Osteoblast (primary cell): ENCODE measurements at places on chromosomes 16 and 17. TPM values are rescaled to one million over a fixed set of nuclear protein-coding genes. Genes with fewer than 3 reads are reported as not detected.

RGS11 gene
- 0.36 and 0.59 TPM in 2 replicates for total RNA-seq

RPL38 gene
- total RNA-seq: 470 and 728 TPM in 2 replicates

CD68 gene
- total RNA-seq: 31.8 and 55.7 TPM in 2 replicates

KRTAP4-1 gene
- total RNA-seq: not detected in 2 replicates

CLDN9 gene
- not detected in 2 replicates for total RNA-seq

NPIPB9 gene
- 1.8 and 2.7 TPM in 2 replicates for total RNA-seq

TSPAN10 gene
- total RNA-seq: 2.9 and 11.5 TPM in 2 replicates

TM4SF5 gene
- not detected in 2 replicates for total RNA-seq

CDRT15L2 gene
- not detected in 2 replicates for total RNA-seq

NPIPA7 gene
- 0.59 TPM in 1 of 2 replicates, not detected in the other for total RNA-seq

HOXB1 gene
- not detected in 2 replicates for total RNA-seq

DNA sequence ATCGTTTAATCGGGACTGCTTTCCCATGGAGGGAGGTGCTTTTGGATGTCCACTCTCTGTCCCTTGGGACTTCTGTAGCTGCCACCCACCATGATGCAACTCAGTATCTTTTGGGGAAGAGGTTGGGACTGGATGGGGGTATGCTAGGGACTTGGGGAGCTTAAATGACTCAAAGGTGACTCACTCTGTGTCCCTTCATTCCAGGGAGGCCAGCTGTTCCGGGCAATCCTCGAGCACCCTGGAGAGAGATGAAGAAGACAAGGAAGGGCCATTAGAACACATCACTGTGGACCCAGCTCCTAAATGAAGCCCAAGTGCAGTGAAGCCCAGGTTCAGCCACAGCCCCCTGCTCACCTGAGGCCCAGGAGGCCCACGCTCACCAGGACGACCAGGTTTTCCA lies 4.6 kb downstream of the COL1A1 start:
- peak; percentile 91 for DNase-seq

GRCh38 chr16:11783319-11784037 lies 13.6 kb downstream of the ZC3H7A start:
- DNase-seq: no peak

DNA sequence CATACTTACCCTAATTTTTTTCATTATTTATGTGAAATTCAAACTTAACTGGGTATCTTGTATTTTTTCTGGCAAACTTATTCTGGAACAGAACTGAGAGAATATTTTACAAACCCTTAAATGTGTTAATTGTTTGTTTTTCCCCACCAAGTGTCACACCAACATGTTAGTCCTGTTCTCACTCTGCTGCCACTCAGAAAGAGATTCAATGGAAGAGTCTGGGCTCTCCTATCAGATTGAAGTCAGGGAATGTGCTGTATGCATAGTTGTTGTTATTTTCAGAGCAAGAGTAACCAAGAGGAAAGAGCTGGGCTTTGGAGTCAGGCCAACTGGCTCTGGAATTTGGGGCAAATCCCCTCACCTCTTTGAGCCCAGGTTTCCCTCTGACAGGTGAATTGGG lies 43.2 kb downstream of the SLC6A2 start:
- DNase-seq: no peak

DNA sequence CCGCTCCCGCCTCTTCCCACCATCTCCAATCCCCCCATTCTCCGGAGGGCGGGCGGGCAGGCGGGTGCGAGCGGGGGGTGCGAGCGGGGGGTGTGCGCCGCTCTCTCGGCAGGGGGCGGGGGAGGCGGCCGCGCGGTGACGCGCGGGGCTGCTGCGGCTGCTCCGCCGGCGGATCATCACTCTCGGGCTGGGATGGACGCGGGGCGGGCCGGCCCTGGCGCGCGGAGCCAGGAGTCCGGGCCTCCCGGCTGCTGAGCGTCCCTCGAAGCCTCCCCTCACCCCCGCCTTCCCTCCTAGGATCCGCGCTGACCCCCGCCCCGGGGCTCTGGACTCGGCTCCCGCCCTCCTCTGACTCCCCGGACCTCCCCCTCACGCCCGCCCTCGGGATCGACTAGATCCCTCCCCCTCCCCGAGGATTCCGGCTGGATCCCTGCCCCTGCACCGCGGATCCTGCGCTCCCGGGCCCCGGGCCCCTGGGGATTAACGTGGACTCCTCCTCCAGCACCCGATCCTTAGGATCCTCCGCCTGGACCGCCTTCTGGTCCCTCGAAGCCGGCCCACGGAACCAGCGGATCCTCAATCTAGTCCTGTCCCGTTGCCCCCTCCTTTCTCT lies 946 bp upstream of the TMEM256 start:
- DNase-seq: peak; percentile 98

DNA sequence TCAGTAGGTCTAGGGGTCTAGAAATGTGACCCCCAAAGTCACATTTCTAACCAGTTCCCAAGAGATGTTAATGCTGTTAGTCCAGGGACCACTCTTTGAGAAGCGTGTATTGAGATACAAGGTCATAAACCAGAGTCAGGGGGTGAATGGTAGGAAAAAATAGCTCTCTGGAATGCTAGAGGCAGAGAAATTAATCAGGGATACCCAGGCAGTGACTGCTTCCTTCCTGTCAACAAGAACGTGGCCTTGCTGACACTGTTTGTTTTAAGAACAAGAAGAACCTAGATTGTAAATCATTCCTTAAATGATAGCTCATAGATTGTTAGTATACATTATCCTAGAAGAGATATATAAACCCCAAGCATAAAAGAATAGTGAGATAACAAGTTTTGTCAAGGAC lies 43.8 kb downstream of the PITPNM3 start:
- DNase-seq: no peak

GRCh38 chr16:74078511-74079231 lies 217.9 kb upstream of the PSMD7 start:
- no peak for DNase-seq

DNA sequence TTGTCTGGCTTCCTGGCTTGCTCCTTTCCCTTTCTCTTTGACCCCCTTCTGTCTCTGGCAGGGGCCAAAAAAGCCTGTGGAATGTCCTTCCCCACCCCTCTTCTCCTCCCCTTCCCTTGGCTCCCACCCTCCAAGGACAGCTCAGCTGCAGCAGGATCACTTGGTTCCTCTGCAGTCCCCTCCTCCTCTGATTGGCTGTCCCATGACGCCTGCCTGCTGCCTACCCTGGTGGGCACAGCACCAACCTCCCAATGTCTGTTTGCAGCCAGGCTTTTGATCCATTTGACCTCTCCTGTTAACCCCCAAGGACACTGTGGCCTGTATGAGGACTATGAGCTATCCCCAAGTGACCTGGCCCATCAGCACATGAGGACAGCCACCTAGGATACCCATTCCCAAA lies 14.8 kb upstream of the MTMR4 start:
- DNase-seq: no peak

GRCh38 chr16:4920826-4921225 lies 16.1 kb downstream of the PPL start:
- DNase-seq: peak; percentile 60

- peak; percentile 19 for DNase-seq
Observed at GRCh38 chr17:57466017-57466471, 209.7 kb downstream of the MSI2 start.

DNA sequence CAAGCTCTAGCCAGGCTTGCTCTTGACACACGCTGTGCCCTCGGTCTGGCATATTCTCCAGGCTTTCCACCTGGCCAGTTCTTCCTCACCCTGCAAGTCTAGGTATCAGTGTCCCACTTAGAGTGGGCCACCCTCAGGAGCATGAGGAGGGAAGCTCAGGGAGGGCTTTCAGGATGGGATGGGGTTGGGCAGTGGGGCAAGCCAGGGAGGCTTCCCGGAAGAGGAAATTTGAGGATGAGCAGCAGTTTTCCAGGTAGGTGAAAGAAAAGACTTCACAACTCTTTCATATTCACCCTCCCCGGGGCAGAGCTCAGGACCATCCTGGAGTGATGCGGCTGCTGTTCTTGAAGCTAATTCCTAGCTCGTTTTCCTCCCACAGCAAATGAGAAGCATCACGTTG lies 14.5 kb upstream of the LDHD start:
- DNase-seq: no peak

DNA sequence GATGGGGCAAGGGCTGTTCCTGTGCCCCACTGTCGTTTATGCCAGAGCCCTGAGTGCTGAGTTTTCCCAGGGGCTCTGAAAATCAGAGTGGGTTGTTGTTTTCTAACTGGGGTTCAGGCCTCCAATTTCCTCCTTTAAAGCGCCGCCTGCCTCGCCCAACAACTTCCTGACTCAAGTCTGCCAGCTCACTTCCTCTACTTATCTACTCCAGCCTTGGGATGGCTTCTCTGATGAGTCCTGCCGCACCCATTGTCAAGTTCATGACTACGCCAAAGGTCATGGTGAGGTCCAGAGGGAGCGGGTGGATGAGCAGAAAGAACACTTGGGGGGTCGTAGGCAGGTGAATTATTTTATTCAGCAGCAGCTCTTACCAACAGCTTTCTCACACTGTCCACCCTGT lies 104.7 kb downstream of the UTP18 start:
- no peak for DNase-seq

DNA sequence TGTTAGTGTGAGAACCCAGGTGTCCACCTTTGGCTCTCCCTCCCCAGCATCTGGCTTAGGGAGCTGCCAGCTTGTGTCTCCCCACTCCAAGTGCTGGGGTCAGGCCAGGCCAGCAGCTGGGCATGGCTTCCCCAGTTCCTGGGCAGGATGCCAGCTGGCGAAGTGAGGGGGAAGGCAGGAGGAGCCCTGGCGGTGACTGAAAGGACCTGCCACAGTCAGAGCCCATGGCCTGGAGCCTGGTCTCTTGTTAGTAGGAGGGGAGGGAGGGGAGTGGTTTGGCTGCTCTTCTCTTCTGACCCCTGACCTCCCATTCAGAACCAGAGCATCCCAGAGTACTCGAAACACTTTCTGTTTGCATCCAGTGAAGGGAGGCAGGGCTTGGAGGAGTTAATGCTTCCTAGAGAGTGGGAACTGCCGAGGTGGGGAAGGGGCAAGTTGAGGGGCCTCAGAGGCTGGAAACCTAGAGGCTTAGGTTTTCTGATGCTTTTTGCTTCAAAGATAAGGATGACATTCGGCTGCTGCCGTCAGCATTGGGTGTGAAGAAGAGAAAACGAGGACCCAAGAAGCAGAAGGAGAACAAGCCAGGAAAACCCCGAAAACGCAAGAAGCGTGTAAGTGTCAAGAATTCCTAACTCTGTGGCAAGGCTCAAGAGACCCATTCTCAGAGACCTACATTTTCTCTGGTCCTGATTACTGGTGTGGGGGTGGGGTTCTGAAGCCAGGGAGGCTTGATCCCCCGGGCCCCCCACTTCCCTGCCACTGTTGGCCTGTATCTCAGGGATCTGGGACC lies 772 bp downstream of the CHD3 start:
- peak; percentile 98 for DNase-seq

DNA sequence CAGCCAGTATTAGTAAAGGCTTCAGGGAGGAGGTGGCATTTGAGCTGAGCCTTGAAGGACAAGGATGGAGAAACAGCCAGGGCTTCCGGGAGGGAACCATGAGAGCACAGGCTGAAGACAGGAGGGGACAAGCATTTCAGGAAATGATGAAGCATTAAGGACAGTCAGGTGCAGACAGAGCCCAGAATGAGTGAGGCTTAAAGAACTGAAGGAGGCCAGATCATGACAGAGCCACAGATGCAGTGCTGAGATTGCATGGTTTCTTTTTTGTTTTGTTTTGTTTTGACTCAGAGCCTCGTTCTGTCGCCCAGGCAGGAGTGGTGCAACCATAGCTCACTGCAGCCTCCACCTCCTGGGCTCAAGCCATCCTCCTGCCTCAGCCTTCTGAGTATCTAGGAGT lies 211.5 kb downstream of the SOX9 start:
- no peak for DNase-seq

GRCh38 chr16:634051-634670 lies 1.9 kb downstream of the METTL26 start:
- no peak for DNase-seq

- no peak for DNase-seq
Observed at GRCh38 chr16:16029431-16030011, 80.1 kb downstream of the ABCC1 start.

DNA sequence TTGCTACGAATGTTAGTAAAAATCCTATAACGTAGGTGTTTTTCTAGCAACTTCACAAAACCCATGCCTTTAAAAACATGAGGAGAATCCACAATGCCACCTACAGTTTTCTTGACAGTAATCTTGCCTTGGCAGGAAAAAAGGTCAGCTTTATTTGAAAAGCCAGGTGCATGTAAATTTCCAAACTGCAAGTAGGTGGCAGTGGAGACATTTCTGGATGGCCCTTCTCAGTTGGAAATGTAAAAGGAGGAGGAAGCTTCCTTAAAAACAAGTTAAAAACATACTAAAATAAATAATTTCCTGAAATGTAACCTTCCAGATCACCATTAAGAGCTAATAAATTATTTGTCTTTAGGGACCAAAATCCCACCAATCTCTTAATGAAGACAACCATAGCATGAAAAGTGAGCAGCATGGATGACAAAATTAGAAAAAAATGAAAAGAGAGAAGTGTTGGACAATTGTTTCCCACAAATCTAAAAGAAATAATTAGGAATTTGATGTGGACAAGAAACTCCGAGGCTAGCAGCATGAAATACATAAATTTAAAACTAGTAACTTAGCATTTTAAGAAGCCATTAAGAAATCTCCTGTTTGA lies 152.2 kb downstream of the SNX11 start:
- DNase-seq: no peak

GRCh38 chr16:88773812-88774291 lies 11.2 kb downstream of the PIEZO1 start:
- peak; percentile 96 for DNase-seq

GRCh38 chr17:47603830-47604597 lies 45.7 kb upstream of the KPNB1 start:
- DNase-seq: no peak

- DNase-seq: no peak
Observed at GRCh38 chr16:78890373-78890895, 710.1 kb downstream of the MAF start.

DNA sequence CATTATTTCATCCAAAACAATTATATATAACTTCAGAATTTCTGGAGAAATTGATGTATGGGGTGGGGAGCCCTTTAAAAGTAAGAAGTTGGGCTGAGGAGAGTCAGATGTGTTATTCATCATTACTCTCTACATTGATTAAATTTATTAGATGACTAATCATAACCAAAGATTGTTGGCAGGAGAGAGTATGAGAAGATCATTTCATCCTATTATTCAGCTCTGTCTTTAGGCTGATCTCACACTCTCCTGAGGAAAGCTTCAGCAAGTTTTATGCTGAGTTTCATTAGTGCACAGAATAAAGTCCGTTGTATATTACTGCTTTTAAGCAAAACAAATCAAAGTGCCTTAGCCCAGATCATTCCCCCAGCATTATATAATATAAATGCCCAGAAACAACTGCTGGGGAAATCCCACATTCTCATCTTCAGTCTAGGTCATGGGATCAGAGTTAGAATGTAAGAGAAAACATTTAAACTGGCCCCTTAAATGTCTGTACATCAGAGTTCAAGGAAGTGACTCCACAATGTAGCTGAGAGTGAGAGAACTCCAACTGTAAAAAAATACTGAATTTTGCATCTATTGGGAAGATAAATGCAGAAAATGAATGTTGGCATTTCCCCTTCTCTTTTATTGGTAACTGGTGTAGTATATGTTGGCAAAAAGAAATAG lies 130.1 kb upstream of the HLF start:
- DNase-seq: peak; percentile 68

GRCh38 chr16:35664091-35664693 lies 2204.8 kb downstream of the TP53TG3F start:
- no peak for DNase-seq
